Epithelial cell of prostate (primary cell): ENCODE measurements at places on chromosomes 3 and 15.

- DNase-seq, result peak; percentile 16
These were observed 310.0 kb downstream of the SHQ1 start for GRCh38 chr3:72538070-72538745.

- DNase-seq, result no peak
These were observed 2.5 kb upstream of the CTNNB1 start for GRCh38 chr3:41196499-41197410.

- no peak for DNase-seq
These were observed 18.4 kb upstream of the EMC3 start for GRCh38 chr3:10004960-10005564.

- DNase-seq, result no peak
These were observed 234.8 kb upstream of the NR2E3 start for GRCh38 chr15:71575474-71576045.

DNA sequence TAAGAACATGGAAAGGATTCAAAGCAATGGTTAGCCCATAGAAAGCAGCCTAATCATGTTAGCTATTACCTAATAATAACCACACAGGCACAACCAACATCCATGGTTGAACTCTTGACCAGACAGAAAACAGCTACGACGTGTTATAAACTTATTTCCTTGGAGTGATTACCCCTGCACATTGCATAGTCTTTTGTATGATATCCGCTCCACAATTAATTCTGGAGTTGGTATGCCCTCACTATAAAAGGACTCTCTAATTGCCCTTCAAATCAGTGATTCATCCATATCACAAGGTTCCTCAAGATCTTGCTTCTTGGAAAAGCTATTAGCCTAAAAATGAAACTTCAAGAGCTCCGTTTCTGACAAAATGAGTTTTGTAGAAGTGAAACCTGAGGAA, 117.9 kb downstream of the SYNPR start:
- DNase-seq, result no peak

- DNase-seq, result no peak
These were observed at the start of the genes CCR5AS and CCRL2 for GRCh38 chr3:46406788-46407611. Gene CCR5AS (minus strand): TSS chr3:46407066. Gene CCRL2 (plus strand): TSS chr3:46407259. CDS start chr3:46408080, 821 bp downstream.

- DNase-seq, result no peak
These were observed 48.7 kb downstream of the CORO2B start for GRCh38 chr15:68627476-68627875.

GRCh38 chr3:161332792-161333191, 38.5 kb downstream of the SPTSSB start:
- DNase-seq, result no peak

DNA sequence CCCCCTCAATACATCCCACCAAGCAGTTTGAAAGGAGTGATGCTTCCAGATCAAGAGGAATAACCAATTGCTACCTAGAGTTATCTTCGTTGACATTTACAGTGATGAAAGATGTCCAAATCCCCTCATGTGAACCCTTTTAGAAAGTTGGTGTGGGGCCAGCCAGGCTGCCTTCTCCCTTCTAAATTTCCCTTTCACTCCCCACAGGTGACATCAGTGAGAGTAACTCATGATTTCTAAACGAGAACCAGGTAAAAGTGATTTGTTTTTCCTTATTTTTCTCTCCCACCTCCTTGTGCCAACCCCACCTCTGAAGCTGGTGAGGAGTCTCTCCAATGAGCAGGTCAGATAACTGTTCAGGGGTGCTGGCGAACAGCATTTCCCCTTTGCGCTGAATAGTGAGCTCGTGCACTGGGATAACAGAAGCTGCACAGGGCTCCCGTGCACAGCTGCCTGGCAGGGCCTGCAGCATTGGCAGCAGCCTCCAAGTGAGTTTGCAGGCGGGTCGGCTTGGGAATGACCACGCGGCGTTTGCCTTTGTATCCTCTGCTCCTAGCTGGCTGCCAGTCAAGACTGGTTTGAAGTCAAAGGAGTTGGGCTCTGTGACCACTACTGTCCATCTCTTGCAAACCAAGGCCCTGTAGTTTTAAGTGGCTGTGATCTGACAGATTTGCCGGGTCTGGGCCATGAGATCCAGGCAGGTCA, 70.2 kb upstream of the CORO2B start:
- no peak for DNase-seq

DNA sequence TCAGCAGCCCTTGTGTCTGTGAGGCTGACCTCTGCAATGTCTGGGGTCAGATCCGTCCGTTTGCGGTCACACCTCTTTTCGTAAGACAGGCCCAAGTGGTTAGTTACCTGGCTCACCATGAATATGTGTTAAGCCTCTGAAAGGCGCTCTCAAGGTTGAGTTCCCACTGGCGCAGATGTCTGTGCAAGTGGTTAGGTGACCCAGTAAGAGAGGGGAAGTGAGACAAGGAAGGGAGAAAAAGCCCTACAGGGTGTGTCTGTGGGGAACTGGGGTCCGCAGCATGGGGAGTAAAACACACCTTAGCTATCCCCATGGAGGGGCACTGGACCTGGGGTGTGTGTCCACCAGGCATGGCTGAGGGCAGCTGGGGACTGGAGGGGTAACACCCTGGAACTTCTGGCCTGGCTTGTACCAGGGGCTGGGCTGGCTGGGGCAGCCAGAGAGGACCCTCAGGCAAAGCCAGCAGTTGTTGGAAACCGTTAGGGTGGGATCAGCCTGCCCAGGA, 391.6 kb upstream of the PROK2 start:
- no peak for DNase-seq

DNA sequence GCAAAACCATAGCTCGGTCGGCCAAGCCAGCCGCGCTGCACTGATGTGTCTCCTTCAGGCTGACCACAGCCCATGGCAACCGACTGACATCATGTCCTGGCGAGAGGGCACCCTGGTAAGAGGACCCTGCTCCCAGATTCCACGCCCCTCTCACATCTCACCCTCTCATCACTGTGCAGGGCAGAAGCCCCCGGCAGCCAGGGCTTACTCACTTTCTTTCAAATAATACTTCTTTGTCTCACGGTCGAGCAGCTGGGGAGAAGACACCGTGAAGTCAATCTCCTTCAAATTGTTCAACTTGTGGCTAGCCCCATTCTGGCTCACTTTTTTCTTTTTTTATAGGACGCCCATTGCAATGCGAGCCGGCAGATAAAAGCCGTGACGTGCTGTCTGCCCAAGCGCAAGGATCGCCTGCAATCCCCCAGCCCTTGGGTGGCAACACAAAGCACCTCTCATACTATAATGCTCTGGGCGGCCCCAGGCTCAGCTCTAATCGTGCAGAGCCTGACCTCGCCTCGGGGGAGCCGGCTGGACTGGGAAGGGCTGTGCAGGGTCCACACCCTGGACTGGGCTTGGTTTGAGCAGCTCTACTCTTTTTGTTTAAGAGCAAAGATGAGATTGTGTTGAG, 33.6 kb downstream of the VGLL4 start:
- no peak for DNase-seq

DNA sequence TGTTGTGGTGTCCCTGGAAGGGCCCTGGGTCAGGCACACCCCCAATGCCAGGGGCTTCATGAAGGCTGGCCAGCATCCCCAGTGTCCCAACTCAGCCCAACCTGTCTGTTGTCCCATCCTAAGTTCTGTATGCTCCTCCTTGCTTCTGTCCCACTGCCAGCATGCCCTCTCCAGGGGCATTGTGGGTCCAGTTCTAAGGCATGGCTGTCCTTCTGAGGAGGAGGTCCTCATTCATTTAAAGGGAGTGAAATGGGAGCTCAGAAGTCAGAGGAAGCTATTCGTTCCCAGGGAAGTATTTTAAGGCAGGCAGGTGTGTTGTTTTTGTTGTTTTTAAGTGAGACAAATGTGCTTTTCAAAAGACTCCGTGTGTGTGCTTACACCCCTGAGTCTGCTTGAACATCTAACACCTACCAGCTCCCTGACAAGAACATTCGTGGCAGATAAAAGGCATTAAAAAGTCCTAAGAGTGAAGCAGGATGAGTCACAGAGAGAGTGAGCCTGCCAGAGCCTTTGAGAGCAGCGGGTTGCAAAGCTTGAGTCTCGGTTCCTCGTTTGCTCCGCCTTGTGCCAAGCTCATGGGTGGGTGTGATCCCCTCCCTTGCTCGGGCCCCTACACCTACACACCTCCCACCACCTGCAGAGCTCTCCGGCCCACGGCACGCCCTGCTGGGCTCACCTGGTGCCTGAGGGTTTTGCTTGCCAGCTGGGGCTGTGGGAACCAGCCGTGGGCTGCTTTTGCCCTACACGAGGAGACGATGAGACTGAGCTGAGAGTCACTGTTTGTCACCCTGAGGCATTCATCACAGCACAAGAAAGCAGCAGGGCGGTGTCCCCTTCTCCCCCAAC, 183.4 kb upstream of the TOPAZ1 start:
- no peak for DNase-seq

- DNase-seq, result no peak
These were observed 587.7 kb upstream of the NR2F2 start for GRCh38 chr15:95742836-95743235.

DNA sequence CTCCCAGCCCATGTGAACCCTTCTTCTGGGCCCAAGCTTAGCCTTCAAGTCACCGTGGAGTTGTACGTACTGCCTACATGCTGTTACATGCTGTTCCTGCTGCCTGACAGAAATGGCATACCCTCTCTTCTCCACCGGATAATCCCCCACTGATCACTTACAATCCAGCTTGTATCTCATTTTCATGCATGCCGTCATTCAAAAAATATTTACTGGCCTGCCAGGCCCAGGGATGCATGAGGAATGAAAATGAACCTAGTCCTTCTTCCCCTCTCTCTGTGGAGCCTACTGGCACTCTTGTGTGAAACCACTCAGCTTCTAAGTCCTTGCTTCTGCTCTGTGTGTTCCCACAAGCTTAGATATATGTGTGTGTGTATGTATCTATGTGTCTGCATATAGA, 60.6 kb downstream of the WNT5A start:
- no peak for DNase-seq

DNA sequence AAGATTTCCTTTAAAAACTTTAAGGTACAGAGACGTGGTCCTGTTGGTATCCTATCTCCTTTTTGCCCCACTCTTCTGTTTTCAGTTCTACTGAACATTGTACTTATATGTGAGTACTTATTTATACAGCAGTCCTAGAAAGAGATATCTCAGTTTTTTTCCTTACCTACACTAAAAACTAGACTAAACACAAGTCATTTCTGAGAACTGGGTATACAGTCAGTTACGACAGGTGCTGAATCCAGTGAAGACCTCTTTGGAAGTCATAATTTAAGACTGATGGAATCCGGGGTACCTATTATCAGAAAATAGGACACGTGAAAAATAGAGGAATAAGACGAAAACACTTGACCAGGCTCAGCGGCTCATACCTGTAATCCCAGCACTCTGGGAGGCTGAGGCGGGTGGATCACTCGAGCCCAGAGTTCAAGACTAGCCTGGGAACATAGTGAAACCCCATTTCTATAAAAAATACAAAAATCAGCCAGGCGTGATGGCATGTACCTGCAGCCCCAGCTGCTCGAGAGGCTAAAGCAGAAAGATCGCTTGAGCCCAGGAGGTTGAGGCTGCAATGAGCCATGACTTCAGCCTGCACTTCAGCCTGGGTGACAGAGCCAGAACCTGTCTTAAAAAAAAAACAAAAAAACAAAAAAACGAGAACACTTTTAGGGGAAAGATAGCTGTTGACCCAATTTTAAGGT, 76.3 kb downstream of the KLHL25 start:
- no peak for DNase-seq

DNA sequence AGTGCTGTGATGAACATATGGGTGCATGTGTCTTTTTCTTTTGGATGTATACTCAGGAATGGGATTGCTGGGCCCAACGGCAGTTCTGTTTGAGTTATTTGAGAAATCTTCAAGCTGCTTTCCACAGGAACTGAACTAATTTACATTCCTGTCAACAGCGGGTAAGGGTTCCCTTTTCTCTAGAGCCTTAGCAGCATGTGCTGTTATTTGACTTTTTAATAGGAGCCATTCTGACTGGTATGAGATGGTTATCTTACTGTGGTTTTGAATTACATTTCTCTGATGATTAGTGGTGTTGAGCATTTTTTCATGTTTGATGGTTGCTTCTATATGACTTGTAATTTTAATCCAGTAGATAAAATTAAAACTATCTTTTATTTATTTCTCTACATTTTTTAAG, 1168.6 kb upstream of the ALCAM start:
- no peak for DNase-seq

- DNase-seq, result no peak
These were observed 33.5 kb upstream of the MFSD1 start for GRCh38 chr3:158768361-158768787.

GRCh38 chr3:127413318-127413673, 125.5 kb upstream of the PRR20G start:
- no peak for DNase-seq

DNA sequence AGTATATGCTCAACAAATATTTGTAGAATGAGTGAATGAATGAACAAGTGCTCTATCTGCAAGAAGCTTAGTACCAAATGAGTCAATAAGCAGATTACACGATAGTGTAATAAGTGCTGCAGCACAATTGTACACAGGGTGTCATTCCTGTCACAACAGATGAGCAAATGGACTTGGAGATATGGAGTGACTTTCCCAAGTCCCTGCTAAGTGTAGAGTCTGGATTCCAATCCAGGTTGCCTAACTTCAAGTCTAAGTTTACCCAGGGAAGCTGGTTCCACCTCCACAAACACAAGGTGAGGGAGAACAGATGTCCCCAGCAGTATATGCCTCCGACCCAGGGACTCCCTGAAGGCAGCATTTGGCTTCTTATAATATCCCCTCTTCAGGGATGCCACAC, 77.7 kb upstream of the RAD18 start:
- no peak for DNase-seq

- no peak for DNase-seq
These were observed 26.4 kb upstream of the HERC1 start for GRCh38 chr15:63860155-63860554.

DNA sequence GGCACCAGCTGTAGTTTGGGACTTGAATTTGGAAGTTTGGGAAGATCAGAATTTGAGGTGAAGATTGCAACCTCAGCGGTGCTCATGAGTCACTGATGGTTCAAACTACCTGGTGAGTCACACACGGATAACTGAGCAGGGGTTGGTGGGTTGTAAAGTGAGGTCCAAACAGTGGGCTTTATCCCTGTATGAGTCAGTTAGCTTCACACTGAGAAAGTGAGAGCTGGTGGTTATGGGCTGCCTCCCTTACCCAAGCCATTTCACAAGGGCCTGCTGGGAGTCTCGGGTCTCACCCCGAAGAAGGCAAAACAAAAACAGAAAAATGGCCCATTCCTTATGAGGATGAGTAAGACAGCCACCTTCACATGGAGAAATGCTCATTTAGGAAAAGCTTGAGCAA, 77.0 kb downstream of the ITGA11 start:
- DNase-seq, result peak; percentile 44

GRCh38 chr3:174413062-174413912, 445.8 kb upstream of the NAALADL2 start:
- no peak for DNase-seq
